ENCODE measurements at places on chromosomes 12 and 14.

DNA sequence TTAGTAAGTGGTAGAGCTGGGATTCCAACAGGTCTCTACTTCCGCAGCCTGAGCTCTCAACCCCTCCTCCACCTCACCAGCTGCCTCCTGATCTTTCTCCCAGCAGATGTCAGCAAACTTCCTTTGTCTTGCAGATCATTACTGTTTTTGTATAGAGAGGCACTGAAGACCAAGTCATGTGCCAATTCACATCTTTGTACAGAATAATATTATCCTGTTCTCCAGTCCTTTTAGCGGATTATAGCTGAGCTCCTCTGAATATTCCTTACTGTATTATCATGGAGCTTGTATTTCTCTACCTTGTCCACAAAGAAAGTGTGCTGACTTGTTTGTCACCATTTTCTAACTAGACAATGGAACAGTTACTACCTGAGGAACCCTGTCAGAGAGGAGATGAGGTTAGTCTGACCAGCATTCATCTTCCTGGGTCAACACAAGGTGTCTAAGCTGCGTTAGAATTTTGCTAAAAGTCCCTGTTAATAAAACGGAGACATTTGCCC is 142.3 kb upstream of the ARHGAP5 start:
- no peak for DNase-seq

DNA sequence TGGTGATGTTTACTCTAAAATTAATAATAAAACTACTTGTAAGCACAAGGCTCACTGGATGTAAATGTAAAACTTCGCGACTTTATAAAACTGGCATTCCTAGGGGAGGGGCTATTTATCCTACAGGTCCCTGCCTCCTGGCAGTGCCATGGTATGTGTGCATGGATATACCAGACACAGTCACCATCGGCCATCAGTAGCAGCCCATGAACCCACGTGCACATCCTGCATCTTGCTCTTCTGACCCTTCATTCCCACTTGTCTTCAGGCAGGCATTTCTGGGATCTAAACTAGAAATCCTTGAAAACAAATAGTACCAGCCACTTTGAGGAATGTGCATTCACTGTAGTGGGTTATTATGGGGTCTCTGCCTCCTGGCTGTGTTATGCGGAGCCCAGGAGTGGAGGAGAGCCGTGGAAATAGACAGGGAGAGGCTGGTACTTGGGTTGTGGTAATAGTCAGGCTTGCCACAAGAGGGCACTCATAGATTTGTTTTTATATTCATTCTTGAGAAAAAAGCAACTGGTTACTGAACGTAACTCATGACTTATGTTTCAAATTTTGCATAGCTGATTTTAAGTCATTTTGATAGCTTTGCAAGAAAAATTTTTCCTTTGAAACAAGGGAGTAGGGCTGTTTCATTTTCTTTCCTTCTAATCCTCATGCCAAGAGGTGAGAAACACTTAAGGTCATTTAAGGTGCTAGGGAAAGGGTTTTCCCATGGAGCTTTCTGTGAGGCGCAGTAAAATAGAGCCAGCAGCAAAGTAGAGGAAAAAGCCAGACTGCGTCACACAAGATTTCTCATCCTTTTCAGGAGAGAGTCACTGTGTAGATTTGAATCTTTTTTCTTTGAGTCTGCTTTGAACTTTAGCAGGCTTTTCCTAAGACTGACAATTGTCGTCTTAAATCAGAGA is 17.4 kb upstream of the GALNT16 start:
- peak; percentile 27 for DNase-seq

- DNase-seq, result no peak
Observed at GRCh38 chr12:13839365-13840336, 141.8 kb downstream of the GRIN2B start.

- no peak for DNase-seq
Observed at GRCh38 chr12:98893126-98893674, 248.1 kb downstream of the APAF1 start.

- DNase-seq, result no peak
Observed at GRCh38 chr12:83805156-83805772, 1107.3 kb downstream of the SLC6A15 start.

GRCh38 chr12:106178562-106178961 is 39.8 kb upstream of the NUAK1 start:
- no peak for DNase-seq

- no peak for DNase-seq
Observed at GRCh38 chr12:98574110-98574509, 19.4 kb upstream of the SLC25A3 start.

- DNase-seq, result no peak
Observed at GRCh38 chr12:11615481-11615880, 34.0 kb upstream of the ETV6 start.

- no peak for DNase-seq
Observed at GRCh38 chr12:121565076-121565475, 15.7 kb downstream of the KDM2B start.

DNA sequence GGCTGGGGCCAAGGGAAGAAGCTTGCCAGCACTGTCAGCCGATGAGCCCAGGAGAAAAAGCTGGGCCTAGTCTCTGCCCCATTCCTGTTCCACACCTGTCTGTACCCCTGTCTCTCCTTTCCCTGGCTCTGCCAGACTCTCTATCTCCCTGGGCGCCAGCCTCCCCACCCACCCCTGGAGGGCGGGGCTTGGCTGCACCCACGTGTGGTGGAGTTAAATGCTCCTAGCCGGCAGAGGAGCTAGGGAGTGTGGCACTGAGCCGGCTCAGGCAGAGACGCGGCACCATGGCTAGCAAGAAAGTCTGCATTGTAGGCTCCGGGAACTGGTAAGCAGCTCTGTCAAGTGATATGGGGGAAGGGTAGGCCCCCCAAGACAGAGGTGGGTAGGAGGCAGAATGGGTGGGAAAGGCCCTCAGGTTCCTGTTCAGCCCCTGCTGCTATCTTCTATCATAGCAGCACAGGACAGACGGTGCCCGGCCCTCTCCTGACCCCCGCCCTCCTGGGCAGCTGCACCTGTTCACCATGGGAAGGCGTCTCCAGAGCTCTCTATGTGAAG is at the start of gene GPD1:
Gene GPD1 (plus strand): TSS at position 242 of the 555 bp plus-strand sequence. CDS start 43 bp downstream, at position 285.
- no peak for DNase-seq

Measured in activated T-helper 1 cell treated with anti-CD3 and anti-CD28 coated beads, Interleukin-12 subunit alpha, Interleukin-12 subunit beta, Interleukin-2, Interleukin-4 antibody, amounts not matched to agents 30 ng/mL and 10 ng/mL and 1 ng/mL, durations not matched to agents 14 hours and 24 hours and 36 hours (primary cell).